Fibroblast of skin of back (primary cell): ENCODE measurements at places on chromosomes 16 and 17.

GRCh38 chr16:1054660-1055556 is 17.6 kb upstream of the SSTR5 start:
- peak; percentile 32 for DNase-seq

GRCh38 chr17:44996304-44996703 is 28.2 kb upstream of the C1QL1 start:
- DNase-seq, result no peak

- DNase-seq, result no peak
These were observed 16.6 kb upstream of the CBX8 start for GRCh38 chr17:79813297-79814126.

DNA sequence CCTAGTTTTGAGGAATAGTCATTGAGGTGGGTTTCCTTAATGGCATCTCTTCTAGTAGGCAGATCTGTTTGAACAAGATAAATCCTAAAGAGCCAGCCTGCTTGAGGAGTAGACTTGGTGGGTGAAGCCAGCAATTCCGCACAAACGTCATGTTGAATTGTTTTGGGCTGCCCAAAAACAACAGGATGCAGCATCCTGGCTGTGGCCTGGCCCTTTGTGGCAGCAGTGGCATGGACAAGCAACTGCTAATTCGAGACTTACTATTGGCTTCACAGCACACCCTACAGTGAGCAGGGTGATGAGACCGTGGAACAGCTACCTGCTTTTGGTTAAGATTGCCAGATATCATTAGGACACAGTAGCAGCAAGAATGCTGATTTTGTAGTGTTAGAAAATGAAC is 9.3 kb upstream of the VPS4A start:
- no peak for DNase-seq

- no peak for DNase-seq
These were observed 99.2 kb downstream of the NTN1 start for GRCh38 chr17:9120471-9120870.
